ENCODE measurements at places on chromosomes 3 and 15. TPM values are rescaled to one million over a fixed set of nuclear protein-coding genes. Genes with fewer than 3 reads are reported as not detected.

The RUBCN gene
- 31.1 TPM for total RNA-seq

The RASGRP1 gene
- 3.1 TPM for total RNA-seq

DNA sequence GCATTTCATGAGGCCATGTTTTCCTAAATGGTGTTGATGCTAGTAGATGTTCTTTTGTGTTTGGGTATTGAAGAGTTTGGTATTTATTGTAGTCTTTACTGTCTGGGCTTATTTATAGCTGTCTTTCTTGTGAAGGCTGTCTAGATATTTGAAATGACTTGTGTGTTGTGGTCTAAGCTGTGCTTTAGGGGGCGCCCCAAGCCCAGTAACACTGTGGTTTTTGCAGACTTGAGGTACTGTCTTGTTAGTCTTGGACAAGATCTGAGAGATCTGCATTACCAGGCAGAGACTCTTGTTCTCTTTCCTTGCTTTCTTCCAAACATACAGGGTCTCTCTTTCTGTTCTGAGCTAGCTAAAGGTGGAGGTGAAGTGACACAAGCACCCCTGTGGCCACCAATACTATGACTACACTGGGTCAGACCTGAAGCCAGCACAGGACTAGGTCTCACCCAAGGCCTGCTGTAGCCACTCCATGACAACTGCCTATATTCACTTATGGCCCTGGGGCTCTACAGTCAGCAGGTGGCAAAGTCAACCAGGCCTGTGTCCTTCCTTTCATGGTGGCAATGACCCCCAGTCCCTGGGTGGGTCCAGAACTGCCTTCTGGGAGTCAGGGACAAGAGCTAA is 152.1 kb upstream of the TBC1D5 start:
- peak; percentile 21 for DNase-seq

- no peak for DNase-seq
Measured at GRCh38 chr3:32972482-32973146, 21.2 kb downstream of the CCR4 start.

- DNase-seq: peak; percentile 9
Measured at GRCh38 chr3:89179355-89180001, 72.1 kb downstream of the EPHA3 start.

The CHL1 gene
- 0.27 TPM for total RNA-seq

DNA sequence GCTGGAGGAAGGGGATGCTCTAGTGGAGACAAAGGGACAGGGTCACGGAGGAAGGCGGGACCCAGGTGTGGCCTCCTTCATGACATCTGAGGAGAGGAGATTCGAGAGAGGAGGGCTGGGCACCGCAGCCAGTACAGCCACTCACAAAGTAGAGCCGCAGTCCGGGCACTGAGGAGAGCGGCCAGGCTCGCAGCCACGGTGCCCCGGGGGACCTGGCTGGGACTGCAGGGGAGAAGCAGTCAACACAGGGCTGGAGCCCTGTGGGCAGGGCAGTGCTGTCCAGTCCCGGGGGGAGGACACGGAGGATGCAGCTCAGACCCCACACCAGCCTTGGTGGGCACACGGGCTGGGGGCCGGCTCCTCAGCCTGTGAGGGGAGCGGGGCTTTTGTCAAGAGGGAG is 40.3 kb downstream of the HMCES start:
- no peak for DNase-seq

GRCh38 chr3:184209146-184209923 is 20.1 kb upstream of the VWA5B2 start:
- DNase-seq: no peak

- no peak for DNase-seq
Measured at GRCh38 chr15:77420610-77421369, at the start of gene HMG20A. Gene HMG20A, plus strand, starts transcription at chr15:77420888. Its CDS starts 37,520 bp downstream, at chr15:77458408.

DNA sequence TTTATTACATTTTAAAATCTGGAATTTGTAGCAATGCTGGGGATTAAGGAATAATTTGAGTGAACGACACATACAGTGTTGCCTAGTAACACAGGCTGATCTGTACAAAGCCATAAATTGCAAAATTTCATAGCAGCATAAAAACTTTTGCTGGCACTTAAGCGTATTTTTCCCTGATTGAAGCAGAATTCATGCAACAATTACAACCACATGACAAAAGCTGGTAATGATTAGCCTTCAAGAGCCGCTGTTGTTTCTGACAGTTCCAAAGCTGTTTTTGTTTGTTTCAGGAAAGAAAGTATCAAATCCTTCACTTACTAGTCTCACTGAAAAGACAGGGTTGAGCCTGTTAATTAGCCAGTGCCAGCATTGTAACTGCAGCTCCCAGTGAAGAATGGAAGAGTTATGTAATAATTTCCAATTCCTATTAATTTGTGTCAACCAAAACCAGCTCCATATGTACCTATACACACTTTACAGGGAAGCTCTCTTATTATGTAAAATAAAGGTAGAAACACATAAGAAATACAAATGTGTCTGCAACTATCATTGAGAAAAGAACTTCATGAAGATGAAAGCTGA is 60.7 kb downstream of the AGTR1 start:
- DNase-seq: no peak

DNA sequence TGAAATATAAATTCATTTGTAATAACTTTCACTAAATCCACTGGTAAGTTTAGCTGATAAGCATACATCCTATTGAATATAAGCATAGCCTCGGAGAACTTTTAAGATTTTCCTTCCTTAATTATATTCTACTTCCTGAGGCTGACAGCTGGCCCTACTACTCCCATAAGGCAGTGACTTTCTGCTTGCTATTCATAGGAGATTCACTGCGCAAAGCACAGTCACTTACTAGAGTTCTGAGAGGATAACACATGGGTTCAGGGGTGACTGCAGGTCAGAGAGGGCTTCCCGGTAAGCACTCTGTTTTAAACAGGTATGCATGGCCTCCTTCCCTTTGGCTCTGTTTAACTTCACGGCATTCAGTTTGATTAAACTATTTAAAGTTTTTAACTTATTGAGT is 75.8 kb downstream of the FAIM start:
- no peak for DNase-seq

- DNase-seq: no peak
Measured at GRCh38 chr3:87828046-87828445, 230.8 kb downstream of the CGGBP1 start.

The ZKSCAN7 gene
- total RNA-seq: 5.3 TPM

The FMN1 gene
- total RNA-seq: 4.5 TPM

The AADACL2 gene
- not detected for total RNA-seq

- DNase-seq: no peak
Measured at GRCh38 chr3:24440760-24441464, 53.7 kb downstream of the THRB start.

- DNase-seq: no peak
Measured at GRCh38 chr3:177610262-177610661, 413.0 kb upstream of the TBL1XR1 start.

The ATP13A3 gene
- total RNA-seq: 324 TPM

GRCh38 chr3:54053211-54053610 is 69.1 kb upstream of the CACNA2D3 start:
- DNase-seq: no peak

DNA sequence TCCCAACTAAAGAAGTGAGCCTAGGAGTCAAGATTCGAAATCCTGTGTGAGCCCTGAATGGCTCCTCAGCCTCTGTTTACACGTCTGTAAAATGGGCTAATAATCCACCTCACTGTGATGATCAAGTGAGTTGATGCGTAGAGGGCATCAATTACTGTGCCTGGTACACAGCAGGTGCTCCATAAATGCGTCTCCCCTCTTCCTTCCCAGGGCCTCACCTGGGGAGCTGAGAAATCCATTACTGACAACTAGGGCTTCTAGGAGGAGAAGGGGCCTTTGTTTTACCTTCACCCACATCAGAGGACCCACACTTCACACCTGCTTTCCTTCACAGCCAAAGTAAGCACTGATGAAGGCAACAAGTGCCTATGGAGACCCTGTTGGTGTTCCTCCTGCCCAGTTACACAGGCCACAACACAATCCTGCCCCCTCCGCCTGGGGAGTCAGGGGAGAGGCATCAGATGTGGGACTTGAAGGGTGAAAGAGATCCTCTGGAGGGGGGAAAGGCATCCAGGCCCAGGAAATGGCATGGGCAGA is 1.4 kb downstream of the CIB2 start:
- no peak for DNase-seq

The CACNA2D2 gene
- 0.55 TPM for total RNA-seq

DNA sequence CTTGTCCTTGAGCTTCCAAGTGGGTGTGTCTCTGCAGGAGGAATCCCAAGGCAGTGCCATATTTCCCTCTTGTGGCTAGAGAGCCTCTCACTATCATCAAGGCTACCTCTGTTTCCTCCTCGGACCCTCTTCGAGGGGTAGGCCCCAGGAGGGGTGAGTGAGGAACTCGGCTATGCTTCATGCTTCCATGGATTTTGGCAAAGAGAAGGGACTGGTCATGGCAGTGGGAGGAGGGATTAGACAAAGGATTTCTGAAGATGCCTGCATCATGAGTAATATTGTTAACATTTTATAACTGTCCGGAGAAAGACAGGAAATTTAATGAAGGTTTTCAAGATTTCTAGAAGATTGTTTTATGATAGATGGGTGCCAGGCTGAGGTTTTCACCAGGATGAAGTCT is 241.5 kb downstream of the CLSTN2 start:
- DNase-seq: no peak

GRCh38 chr3:192642651-192643050 is 84.7 kb downstream of the FGF12 start:
- no peak for DNase-seq

- DNase-seq: no peak
Measured at GRCh38 chr3:171871392-171872274, 28.5 kb downstream of the TMEM212 start.

GRCh38 chr3:100898681-100899080 is 94.5 kb downstream of the ABI3BP start:
- DNase-seq: no peak

The LACTB gene
- total RNA-seq: 11.6 TPM

GRCh38 chr3:107284612-107285011 is 92.6 kb upstream of the CCDC54 start:
- no peak for DNase-seq

The BUB1B gene
- total RNA-seq: 16.5 TPM

The SPINK8 gene
- not detected for total RNA-seq

- no peak for DNase-seq
Measured at GRCh38 chr15:59420108-59420507, 17.9 kb upstream of the FAM81A start.

DNA sequence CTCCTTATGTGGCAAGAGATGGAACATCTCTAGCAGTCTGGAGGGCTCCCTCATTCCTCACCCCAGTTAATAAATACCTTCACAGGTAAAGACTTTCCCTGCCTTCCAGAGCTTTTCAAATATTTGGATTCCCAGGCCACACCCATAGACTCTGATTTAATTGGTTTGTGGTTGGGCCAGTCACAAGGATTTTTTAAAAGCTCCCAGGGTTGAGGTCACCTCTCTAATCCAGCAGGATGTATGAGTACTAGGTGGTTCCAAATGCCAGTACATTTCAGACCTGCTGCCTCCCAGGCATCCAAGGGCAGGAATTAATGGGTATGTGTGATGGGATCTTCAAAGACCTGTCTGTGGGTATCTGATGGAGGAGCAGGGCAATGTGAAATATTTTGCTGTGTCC is 312.8 kb downstream of the CLSTN2 start:
- no peak for DNase-seq

- DNase-seq: no peak
Measured at GRCh38 chr3:78670746-78671145, 1097.1 kb downstream of the ROBO1 start.

The SAMD7 gene
- total RNA-seq: not detected

DNA sequence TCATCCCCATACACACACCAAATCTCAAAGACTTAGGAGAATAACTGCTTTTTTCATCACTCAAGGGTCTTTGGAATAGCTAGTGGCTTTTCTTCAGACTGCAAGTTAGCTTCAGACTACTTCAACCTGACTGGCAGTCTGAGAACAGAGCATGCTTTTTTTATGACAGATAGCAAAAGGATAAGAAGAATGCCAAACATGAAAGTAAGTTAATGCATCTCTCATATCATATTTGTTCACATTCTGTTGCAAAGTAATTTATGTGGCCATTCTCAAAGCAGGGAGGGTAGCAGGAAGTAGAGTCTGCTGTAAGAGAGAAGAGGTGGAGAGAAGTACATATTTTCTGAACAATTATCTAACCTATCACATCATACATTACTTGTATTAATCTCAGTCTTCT is 544.4 kb downstream of the ZPLD1 start:
- DNase-seq: no peak

GRCh38 chr15:39415634-39416033 is 165.2 kb upstream of the THBS1 start:
- DNase-seq: no peak

DNA sequence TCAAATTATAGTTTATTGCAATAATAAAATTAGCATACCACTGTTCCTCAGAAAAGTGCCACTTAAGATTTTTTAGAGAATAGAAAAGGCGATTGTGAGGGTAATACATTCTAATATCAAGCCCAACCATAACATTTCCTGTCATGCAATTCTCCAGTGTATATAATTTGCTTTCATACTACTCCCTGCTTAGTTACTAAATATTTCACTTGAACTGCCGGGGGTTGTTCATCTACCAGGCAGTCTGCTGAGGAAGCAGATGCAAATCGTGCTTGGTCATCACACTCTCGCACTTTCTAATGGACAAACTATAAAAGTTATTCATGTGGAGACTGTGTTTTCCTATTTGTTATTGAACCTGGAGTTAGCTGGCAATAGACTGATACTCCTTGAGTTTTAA is 645.6 kb upstream of the CBLB start:
- peak; percentile 16 for DNase-seq

- no peak for DNase-seq
Measured at GRCh38 chr3:143314251-143315093, 194.9 kb downstream of the CHST2 start.

DNA sequence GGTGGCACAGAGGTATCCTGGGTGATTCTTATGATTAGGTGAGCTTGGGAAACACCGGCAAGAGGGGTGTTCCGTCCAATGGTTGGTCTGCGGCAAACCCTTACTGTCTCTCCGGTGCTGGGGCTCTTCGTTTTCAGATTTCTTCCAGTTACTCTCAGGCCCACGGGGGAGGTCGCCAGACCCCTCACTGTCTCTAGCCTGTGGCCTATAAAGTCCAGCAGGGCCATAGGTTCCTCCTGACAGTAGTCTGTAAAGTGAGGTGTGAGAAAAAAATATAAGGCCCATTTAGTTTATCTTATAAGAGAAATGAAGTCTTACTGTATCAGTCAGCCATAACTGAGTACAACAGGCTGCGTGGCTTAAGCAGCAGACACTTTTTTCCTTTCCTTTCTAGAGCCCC is 1.4 kb downstream of the ESYT3 start:
- DNase-seq: no peak

DNA sequence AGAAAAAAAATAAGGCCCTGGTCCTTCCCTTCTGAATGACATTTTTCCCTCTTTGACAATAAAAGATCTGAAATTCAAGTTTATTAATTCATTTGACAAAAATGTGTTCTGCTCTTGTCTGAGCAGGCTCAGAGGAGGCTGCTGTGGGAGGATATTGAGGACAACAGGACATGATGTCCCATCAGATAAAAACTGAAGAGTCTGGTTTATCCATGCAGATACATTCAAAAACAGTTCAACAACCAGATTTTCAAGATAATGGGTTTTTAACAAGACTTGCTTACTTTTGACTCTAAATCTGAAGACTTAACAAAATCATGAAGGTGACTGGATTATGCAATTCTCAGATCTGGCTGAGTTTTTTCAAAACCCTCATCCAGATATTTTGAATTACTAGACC is 36.9 kb upstream of the STRIT1 start:
- no peak for DNase-seq
